ENCODE measurements at places on chromosomes 6 and 20.

DNA sequence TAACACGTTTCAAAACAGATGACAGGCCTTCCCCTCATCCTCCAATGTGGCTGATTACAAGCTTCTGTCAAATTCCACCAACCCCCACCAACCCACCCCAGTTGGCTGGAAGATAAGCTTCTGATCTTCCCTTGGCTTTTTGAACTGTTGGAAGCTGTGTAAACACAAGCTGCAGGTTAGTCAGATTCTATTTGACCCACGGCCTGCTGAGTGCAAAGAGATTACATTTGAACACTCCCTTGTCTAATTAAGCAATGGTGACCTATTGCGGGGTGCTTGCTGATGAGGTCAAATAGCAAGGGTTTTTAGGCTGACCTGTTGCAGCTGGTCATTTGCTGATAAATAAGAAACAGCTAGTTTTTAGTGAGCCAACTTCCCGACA, 379.7 kb downstream of the BMP2 start:
- DNase-seq = no peak

GRCh38 chr6:53426667-53427270, 78.0 kb upstream of the ELOVL5 start:
- no peak for DNase-seq

DNA sequence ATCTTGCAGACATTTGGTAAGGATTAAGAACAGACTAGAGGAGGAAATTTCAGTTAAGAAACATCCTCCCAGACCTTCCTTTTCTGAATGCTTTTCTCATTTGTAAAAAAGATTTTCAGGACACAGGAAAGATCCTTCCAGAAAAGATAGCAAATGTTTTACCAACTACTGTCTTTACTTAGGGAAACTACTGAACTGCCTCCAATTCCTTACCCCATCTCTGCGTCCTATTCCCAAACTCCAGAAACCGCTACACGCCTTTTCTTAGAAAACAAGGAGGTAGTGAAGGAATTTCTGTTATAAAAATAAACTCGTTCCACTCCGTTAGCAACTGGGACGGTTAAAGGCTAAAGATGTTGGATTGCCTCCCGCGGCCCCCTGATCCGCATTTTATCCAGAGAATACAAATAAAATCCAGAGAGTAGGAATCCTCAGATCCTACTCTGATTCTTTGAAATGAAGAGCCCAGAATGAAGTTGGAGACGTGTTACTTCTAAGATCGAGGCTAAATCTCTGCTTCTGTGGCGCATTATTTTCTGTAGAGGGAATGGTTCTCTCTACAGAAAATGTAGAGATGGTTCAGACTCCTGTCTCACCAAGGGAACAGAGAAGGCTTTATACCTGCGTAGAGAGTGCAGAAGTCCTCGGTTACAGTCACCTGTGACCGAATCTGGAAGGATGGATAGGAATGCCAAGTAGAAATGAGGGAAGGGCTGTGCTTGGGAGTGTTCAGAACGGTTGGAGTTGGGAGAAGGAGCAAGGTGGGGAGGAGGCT, 133.0 kb downstream of the GPX5 start:
- no peak for DNase-seq

- DNase-seq = no peak
These were observed 50.7 kb downstream of the SLC26A8 start for GRCh38 chr6:35973670-35974222.

DNA sequence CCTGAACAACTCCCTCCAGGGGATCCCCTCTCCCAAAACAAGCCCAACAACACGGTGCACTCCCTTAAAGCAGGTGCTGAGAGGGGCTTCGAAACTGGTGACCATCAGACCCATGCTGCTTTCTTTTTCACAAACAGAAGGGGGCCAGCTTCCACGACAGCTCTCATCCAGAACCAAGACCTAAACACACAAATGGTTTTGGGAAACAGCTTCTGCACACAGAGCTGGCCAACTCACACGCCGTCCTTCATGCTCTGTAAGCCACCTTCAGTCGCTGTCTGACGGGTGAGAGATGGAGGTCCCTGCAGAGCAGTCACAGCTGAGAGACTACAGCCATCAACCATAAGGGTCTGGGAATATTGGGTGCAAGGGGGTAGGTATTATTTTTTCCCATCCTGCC, 76.3 kb downstream of the ZMYND8 start:
- no peak for DNase-seq

GRCh38 chr6:760982-761955, 68.3 kb upstream of the EXOC2 start:
- no peak for DNase-seq

- no peak for DNase-seq
These were observed 41.5 kb upstream of the FAM184A start for GRCh38 chr6:119119989-119120388.

DNA sequence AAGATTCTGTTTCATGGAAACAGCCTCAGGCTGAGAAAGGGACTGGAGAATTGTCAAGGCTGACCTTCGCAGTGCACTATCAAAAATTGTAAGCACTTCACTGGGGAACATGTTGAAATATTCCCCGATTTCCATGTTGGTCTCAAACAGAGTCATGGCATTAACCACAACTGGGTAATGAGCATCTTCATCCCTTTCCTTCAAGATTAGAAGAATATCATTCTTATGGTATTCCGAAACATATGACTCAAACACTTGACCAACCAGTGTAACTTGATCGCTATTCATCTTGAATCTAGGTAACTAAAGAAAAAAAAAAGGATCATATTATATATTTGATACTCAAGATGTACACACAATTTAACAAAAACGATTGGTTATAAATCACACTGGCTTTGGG, 3.5 kb downstream of the MCM9 start:
- DNase-seq = no peak

GRCh38 chr6:134288538-134289203, 29.2 kb downstream of the SGK1 start:
- DNase-seq = no peak

GRCh38 chr6:75602246-75603105, 796 bp downstream of the SENP6 start:
- DNase-seq = peak; percentile 44

DNA sequence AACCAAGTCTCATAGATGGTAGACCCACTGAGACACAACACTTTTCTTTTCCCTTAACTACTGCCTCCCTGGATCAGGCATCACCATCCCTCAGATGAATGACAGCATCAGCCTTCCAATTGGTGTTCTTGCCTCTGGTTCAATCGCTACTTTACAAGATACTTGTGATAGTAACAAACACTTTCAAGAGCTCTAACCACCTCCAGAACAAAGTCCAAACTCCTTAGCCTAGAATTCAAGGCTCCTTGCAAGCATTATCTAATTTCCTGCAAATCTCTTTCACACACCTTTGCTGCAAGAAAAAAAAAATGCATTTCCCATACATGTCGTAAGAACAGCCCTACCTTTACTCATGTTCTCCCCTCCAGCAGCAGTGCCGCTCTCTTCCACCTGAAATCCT, 33.1 kb downstream of the RALGAPA2 start:
- no peak for DNase-seq

GRCh38 chr6:143755301-143755744, 77.6 kb downstream of the PHACTR2 start:
- no peak for DNase-seq

- DNase-seq = no peak
These were observed 148.4 kb upstream of the RIMS1 start for GRCh38 chr6:71737953-71738352.

DNA sequence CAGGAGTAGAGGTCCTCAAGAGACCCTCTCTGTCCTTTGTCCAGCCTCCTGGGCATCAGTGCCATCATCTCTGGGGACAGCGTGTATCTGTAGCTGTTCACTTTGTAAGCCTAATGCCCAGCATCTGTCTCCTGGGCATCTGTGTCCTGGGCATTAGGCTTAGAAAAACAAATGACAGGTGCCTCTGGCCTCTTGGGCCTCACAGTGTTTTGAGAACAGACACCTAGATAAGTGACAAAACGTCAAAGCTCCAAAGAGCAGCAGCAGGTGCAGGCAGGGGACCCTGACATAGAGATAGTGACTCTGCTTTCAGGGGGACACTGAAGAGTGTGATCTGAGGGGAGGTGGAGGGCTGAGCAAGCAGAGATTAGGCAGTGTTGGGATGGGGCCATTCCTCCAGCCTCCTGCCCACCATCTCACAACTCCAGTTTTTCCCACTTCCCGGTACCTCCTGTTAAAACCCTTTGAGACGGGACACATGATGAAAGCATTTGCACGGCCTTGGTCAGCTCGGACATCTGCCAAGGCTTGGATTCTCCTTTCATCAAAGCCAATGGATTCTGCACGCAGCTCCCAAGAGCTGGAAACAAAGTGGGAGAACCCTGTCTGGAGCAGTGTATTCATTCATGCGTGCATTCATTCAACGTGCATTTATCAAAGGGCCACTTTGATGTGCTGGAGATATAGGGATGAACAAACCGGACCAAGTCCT, 55.5 kb upstream of the CD93 start:
- DNase-seq = no peak

DNA sequence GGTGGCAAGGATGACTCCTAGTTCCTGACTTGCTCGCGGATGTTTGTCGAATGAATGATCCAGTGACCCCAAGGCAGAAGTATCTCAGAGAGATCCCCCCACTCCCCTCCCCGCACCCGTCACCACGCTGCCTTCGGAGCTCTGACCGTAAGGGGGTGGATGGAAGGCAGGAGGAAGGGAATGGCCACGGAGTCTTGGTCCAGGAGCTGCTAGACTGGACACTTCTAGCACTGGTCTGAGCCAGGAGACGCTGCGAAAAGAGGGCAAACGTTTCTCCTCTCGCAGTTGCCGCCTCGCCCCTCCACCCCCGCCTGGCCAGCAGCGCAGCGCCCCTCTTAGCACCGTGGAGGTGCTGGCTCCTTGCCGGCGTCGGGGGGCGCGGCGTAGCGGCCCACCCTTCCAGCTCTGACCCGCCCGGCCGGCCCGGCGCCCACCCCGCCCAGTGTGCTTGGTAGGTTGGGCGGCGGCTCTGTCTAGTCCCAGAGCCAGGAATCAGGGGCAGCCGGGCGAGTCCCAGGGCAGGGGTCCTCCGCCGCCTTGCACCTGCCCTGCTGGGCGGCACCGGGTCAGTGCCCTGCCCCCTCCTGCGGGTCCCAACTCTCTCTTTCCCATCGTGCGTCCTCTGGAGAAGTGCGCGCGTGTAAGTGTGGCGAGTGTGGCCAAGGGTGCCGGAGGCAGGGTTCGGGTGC, 2.4 kb upstream of the DBNDD2 start:
- no peak for DNase-seq

DNA sequence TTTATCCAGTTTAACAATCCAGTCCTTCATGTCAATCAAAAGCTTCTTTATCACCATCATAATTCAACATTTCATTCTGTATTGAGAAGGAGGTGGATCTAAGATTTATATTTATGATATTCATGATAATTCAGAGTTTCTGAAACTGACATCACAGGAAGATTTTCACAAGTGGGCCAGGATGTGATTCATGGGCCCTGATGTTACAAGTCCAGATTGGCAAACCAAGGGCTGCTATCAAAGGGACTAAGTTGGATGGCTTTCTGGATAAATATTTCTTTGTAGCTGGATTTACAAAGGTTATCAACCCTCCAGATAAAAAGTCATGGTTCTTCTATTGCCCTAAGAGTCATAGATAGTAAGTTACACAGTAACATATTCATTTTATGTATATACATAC, 866.5 kb downstream of the KIF16B start:
- no peak for DNase-seq

DNA sequence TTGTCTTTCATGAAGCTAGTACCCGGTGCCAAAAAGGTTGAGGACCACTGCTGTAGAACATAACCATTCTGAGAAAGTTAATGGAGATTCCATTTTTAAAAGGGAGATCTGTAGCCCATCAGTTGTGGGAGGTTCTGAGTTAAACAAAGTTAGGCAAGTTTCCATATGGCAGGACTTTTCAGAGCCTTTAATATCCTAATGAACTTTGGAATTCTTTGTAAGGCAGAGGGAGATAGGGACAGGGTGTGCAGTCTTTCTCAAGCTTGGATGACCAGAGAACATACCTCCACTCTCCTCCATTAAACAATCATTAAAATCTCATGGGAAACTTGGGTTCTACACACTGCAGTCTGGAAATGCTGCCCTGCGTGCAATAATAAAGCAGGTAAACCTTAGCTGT, 14.8 kb downstream of the ADGRF4 start:
- DNase-seq = no peak

DNA sequence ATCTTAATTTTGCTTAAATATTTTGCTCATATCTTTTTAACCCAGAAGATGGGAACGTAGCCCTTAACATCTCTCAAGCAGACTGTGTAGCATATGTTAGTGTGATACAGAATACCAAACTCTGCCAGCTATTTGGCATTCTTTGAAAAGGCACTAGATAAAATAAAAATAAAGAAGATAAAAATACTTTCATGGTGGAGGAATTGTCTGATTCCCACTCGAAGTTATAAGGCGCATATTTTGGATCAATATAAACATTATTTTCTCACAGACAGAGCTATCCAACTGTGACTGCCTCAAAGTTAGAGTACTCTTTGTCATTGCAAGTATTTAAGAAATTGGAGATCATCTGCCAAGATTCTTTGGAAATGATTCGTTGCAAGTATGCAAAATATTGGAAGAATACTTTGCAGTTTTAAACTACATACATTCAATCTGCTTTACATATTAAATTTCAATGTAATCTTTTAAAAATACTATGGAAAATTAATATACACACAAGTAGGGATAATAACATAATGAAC, 10.8 kb upstream of the EEF1E1 start:
- DNase-seq = no peak

- DNase-seq = peak; percentile 82
These were observed 2.2 kb upstream of the APMAP start for GRCh38 chr20:24994470-24995368.

DNA sequence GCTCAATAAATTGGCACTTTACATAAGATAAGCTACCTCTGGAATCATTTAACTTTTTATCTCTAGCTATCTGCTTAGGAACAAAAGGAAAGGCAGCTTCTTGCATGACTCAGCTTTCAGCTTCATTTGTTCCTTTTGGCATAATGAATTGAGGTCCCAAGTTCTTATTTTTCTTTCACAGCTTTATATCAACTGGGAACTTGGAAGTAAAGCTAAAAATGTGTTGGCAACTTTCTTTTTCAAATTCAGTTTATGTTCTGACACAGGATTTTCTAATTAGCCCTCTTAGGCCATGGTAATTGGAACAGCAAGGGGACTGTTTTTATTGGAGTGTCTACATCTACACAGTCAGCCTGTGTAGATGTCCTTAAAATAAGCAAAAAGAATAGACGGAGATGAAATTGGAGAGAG, 55.2 kb upstream of the MRAP2 start:
- DNase-seq = no peak

- DNase-seq = no peak
These were observed 251.7 kb downstream of the ALDH8A1 start for GRCh38 chr6:134698228-134698627.

DNA sequence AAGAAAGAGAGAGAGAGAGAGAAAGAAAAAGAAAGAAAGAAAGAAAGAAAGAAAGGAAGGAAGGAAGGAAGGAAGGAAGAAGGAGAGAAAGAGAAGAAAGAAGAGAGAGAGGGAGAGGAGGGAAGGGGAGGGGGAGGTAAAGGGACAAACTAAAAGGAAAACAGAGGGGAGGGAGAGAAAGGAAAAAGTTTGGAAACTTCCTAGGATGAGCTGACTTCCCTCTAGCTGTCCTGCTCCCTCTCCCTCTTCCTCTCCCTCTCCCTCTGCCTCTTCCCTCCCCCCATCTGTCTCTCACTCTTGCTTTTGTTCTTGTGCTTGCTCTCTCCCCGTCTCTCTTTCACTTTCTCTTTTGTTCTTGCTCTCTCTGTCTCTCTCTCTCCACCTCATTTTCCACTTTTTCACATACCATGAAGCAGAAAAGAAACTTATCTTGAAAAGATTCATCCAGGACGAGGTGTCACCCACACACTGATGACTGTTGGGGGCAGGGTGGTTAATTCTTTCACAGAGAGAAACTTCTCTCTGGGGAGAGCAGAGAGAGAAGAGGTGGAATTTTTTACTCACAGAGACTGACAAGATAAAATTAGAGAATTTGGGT, 56.4 kb upstream of the DUSP22 start:
- no peak for DNase-seq

GRCh38 chr6:165845493-165845892, 182.5 kb upstream of the PDE10A start:
- no peak for DNase-seq
